ENCODE measurements at places on chromosomes 12 and 14.

DNA sequence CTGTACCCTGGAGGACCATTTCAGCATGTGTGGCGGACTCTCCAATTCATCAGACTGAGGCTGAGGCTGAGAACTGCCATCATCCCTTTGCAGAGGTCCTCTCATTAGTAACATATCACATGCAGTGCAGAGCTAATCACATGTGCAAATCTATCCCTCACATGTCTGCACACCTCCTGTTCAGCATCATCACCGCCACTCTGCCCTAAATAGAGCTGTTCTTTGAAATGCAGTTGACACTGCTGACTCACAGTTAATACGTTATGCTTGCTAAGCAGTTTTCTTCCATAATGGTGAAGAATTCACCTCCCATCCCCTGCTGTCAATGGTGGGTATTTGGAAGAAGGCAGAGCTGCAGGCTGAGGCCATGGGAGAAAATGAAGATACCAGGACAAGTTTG is 85.0 kb upstream of the ANO2 start:
- no peak for DNase-seq

- no peak for DNase-seq
Observed at GRCh38 chr14:99958380-99958779, 106.8 kb upstream of the EVL start.

DNA sequence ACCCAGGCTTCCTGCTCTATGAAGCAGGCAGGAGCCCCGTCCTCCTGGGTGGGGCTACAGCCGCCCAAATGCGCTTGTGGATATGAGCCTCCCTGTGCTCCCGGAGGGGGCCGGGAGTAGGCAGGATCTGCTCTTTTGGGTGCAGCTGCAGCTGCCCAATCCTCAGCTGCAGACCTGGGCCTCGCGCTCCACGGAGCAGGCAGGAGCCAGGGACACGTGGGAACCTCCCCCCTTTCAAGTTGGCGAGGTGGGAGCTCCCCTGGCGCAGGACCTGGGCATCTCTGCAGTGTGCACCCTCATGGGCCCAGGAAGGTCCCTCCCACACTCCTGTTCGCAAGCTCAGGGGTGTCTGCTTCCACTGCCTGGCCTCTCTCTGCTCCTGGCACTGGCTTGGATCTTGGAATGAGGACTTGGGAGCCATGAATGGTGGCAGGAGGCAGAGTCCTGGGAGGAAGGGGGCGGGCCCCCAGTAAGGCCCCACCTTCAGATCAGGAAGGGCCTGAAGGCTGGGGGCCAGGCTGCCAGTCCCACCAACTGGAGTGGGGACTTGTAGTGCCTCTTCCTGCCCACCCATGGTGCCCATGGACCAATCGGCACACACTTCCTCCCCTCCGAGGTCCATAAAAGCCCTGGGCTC is 61.3 kb downstream of the KLRG1 start:
- DNase-seq, result no peak

DNA sequence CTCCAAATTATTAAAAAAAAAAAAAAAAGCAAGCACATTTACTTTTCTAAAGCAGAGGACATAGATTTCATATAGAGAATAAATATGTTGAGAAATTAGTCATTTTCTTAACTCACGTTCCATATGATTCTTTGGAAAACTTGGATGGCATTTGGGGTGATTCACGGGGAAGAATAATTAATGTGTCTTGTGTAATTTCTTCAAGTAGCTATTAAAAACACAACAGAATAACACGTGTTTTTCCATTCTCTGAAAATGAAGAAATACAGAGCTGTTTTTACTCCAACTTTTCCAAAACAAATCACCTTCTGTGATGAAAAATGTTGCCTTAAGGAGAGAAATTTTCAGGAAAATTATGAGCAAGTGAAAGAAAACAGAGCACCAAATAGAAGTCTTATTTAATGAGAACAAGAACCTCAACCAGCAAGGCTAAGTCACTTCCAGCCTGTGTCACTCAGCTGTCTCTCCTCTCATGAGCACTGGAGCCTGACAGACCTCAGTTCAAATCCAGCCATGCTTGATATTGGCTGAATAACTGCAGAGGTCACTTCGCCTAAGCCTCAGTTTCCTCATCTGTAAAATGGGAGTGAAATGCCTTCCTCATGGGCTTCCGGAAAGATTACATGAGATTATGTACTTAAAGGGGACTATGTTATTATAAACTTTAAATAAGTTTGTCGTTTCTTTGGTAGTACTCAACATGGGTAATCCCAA is 42.8 kb upstream of the NUAK1 start:
- DNase-seq, result no peak

DNA sequence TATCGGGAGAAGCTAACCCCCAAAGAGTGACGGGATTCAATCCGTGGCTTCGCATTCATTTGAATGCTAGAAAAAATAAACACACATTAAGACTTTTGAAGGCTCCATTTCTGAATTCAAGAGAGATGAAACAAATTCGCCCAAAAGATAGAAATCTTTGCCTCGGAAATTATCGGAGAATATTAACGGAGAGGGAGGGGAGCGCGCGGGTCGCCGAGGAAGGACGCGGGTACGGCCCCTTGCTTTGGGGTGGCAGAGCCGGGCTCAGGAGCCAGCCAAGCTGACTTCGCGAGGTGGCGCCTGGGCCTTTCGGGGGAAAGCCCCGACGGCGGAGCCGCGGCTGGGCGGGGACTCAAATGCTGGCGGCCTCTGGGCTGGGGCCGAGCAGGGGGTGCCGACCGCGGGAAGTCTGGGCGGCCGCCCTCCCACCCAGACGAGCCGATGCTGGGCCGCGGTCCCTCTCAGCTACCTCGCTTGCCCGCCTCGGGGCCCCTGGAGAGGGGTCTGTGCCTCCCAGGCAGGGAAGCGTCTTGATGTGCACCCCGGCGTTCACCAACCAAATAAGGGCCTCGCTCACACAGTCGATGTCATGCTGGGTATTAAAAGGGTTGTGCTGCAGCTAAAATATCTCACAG is 14.7 kb downstream of the NKX2-1 start:
- peak; percentile 53 for DNase-seq

GRCh38 chr14:99601361-99601831 is 2.6 kb downstream of the CCDC85C start:
- no peak for DNase-seq

Data from NCI-H1105 treated with DMSO at 0.1 percent for 48 hours (cell line).